ENCODE measurements at places on chromosomes 11 and 22.

DNA sequence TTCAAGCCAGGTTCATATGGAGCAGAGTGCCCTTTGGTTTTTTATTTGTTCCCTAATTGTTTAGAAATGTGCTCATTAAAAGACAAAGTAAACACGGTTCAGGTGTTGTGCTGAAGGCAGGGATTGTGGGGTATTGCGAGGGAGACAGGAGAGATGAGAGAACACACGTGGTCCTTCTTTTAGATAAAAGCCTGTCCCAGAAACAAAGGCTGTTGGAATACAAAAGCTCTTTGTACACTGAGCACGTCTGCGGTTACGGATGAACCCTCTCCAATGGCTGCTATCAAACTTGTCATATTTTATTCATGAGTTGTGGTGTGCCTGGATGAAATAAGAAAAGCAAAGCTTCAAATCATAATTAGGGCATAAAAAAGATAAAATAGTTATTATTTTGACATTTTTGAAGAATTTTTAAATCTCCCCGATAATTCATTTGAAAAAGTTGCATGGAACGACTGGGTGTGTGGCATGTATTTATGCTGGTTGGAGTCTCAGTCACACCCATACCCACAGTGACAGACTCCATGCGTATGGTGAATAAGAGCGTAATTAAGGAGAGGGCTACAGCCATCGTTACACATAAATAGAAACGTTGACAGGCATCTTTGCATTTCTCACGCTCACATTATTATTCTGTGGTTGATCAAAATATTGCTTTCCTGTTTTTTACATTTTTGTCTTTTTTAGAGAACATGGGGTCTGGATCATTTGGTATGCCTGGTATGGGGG lies 92.9 kb downstream of the NELL1 start:
- DNase-seq: no peak

DNA sequence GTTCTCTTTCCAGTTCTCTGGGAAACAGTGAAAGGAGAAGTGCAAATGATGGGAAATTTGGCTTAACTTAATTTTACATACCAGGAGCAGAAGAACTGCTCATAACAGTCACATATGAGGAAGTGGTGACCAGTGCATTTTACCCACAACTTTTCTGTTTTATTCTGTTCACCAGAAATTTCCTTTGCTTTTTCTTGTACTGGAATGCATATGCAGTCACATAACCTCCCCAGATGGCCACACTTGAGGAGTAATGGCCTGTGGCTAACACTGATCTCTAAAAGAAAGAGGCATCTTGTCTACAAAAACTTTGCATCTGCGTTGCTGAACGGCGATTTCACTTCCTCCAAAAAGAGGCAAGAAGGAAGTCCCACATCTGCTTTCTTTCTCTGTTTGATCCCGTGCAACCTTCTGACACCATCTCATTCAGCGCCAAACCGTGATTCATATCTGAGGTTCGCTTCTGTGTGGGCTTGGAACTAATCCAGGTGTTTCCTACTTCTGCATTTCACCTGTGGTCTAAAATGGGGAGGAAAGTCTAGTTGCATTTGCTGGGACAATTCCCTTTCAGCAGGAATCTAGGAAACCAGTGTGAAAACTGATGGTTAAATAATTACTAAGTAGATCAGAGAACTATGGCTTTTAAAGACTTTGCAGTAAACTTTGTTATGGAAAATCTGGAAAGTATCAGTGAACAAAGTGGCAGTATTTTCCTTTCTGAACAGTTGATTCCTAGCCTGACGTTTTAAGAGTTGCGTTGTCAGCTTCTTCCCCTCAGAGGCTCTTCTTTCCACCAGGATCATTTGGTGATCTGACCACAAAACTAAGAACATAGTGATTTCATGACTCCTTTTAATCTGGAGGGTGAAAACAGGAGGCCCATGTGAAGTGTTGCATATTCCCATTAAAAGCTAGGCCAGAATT lies 4.2 kb upstream of the MPEG1 start:
- no peak for DNase-seq

DNA sequence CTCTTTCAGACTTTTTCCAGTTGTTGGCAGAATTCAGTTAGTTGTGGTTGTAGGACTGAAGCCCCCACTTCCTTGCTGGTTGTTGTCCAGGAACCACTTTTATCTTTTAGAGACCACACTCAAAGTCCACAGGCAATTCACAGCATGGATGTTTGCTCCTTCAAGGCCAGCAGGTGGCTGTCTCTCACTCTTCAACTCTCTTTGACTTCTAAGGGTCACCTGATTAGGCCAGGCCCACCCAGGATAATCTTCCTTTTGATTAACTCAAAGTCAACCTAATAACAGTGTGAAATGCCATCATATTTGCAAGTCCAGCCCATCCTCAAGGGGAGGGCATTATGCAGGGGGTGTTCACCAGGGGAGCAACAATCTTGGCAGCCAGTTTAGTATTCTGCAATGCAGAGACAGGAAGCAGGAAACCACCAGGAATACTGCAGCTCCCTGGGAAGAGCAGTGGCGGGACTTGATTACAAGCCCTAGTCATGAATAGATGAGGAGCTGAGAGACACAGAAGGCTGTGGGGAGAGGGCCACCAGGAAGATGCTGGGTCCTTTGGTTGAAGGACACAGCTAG lies 52.4 kb downstream of the LRRC74B start:
- no peak for DNase-seq

DNA sequence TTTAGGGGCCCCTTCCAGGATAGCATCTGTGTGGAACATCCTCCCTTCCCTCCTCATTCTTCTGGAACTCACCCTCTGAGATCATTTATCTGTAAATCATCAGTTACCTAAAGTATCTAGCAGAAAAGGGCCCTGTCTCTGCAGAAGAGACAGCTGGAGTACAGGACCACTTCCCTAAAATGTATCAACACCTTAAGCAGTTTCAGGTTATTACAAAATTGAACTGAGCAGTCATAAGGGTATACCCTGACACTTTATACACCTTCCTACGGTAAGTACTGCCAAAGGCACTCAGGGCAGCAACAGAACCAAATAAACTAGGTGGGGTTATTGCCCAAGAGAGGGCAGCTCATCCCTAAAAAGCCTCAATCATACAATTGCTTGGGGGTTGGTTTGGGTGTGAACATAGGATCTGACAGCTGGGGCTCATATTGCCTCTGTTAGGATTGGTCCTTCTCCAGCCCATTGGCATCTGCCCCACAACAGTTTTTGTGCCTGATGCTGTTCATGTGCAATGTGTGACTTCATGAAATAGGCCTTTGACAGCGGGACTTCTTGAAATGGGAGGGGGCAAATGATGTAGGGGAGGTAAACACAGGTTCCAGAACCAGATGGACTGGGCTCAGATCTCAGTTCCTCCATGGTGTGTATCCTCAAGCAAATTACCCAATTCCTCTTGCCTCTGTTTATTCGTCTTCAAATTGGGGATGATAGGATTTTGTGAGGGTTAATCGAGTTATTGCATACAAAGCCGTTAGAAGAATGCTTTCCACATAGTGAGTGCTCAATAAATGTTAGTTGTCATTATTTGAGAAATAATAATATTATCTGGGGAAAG lies 2.9 kb downstream of the POU2AF3 start:
- DNase-seq: no peak

GRCh38 chr11:76244316-76244851 lies 38.1 kb upstream of the WNT11 start:
- DNase-seq: no peak

DNA sequence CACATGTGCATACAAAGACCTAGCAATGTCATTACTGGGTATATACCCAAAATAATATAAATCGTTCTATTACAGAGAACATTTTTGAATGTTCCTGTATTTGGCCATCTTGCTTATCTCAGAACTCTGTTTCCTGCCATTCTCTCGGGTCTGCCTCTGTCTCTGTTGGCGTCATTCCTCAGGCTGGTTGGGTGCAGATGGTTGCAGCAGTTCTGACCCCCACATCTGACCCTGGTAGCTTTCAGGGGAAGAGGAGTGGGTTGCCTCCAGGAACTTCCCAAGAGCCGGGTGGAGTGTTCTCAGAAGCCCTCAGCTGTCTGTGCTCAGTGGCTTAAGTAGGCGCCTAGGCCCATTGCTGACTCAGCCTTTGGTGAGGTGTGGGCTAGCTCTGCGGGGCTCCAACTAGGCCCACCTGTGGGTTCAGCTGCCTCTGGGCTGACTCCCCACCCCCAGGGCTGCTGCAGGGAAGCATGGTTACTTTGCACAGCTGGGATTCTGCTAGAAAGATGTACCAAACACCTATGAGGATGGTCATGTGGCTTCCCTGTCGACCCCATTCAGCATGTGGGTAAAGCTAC lies 114.0 kb downstream of the TBC1D22A start:
- no peak for DNase-seq

DNA sequence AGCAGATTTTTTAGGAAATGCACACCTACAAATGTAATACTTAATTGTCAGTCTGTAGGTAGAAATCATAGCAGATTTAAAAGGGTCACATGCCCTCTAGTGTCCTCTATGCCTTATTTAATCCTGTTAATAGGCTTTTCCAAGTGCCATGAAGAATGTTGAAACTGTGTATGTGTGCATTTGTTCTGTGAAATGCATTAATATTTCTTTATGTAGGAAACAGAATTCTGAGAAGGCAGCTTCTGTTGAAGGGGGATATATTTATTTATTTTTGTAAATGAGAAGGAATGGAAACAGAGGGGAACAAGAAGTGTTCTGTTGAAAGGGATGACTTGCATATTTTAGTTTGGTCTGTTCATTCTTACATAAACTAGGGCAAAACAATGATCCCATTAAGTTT lies 51.0 kb downstream of the SVIP start:
- DNase-seq: no peak

GRCh38 chr22:30297991-30298701 lies 8.8 kb upstream of the CASTOR1 start:
- DNase-seq: no peak

- DNase-seq: no peak
Measured at GRCh38 chr22:22369964-22370270, 125.3 kb downstream of the VPREB1 start.

GRCh38 chr11:78789375-78789774 lies 214.7 kb upstream of the NARS2 start:
- DNase-seq: no peak

- no peak for DNase-seq
Measured at GRCh38 chr22:25101986-25102385, 97.7 kb upstream of the CRYBB3 start.

DNA sequence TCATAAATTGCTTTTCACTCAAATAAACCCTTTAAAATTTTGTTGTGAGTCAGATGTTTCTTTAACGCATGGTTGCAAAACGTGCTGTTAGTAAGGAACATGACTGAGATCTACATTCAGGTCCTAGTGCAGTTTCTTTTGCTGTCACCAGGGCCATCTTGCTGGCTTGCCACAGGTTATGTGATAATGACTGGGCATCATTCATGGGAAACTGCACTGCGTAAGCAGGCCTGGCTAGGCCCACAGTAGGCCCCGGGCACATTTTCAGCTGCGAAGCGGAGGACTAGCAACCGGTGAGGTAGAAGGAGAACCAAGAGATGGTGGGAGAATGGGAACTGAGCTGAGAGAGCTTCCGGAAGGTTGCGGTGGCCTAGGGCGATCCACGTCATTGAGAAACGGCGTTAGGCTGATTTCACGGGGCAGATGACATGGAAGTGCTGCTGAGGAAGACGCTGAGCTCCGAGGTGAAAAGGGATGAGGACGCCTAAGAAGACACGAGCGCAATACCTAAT lies 3.2 kb upstream of the KLHDC7B start:
- DNase-seq: no peak

DNA sequence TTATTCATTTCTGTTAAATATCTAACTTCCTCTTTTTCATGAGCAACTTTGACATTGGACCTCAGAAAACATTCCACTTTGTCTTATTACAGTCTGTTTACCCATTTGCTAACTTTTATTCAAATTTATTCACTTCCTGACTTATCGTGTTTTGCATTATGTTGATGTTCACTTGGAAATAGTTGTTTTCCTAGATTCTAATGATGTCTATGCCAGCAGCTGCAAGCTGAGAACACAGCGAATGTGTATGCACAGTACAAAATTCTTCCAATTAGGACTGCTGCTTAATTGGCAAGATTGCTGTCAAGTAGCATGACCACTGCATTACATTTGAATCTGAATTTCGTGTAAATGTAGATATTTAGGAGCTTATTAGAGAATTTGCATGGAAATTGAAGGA lies 61.5 kb upstream of the GRIA4 start:
- no peak for DNase-seq

- no peak for DNase-seq
Measured at GRCh38 chr11:79683930-79684329, 243.1 kb upstream of the TENM4 start.

- no peak for DNase-seq
Measured at GRCh38 chr22:33757802-33758483, 162.3 kb downstream of the LARGE1 start.

DNA sequence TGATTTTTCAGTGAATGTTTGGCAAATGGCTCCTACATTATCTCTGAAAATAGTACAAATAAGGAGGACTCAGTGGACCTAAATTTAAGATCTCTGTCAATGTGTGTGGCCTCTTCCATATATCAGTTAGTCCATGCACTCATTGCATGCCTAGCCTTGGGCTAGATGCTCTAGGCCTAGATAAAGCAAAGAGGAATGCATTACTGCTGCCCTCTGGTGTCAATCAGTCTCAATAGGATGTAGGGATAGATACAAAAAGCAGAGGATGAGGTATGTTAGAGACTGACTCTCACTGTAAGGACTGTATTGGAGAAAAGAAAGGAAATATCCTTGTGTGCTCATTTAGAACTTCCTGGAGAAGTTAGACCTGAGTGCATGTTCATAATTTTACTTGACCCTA lies 42.0 kb downstream of the MS4A2 start:
- no peak for DNase-seq

DNA sequence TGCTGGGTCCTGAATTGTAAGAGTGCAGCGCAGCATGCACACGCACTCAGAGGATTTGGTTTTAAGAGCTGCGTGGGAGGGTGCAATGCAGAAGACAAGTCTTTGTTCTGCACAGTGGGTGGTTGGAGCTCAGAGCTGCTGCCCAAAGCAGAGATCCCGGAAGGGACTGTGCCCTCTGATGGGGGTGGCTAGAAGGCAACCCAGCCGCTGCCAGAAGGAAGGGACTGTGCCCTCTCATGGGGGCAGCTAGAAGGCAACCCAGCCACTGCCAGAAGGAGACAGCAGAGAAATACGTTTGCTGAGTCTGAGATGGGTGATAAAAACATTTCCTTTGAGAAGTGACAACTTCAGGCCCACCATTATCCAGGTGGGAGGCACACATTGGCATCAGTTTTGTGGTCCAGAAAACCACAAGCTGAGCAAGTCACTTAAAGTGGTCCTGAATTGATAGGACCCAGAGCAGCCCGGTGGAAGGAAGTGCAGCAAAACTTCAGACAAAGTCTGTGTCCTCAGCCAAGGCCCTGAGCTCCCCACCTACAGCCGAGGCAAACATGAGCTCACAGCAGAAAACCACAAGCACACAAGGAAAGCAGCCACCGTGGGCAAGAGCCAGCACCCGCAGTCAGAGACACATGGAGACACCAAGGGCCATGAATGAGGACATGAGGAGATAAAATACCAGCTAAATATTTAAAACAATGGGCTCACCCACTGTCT lies 4.3 kb downstream of the KRTAP5-6 start:
- DNase-seq: no peak
